A375 (cell line): ENCODE measurements at places on chromosomes 7 and 10. TPM values are rescaled to one million over a fixed set of nuclear protein-coding genes. Genes with fewer than 3 reads are reported as not detected.

The CNTNAP2 gene
- 0.57 and 0.69 TPM in 2 replicates for total RNA-seq

The CALHM1 gene
- total RNA-seq = not detected in 2 replicates

The CACNB2 gene
- 0.13 and 0.19 TPM in 2 replicates for total RNA-seq

The MOGAT3 gene
- total RNA-seq = not detected in 2 replicates
